ENCODE measurements at places on chromosomes 5 and 9.

DNA sequence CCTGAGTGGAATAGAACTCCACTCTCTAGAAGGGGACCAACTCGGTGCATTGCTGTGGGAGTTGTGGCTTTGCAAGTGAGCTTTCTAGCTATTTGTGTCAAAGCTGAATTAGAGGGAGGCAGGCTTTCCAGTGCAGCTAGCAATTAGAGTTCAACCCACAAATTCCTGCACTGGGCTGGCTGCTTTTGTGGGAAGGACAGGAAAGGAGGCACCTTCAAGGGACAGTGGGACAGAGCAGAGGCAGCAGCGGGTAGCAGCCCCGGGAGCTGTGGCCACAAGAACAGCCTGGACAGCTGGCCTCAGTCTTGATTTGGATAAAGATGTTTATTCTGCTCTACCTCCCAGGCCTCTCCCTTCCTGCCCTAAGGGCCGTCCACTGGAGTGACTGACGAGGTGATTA lies 83.7 kb upstream of the SLIT3 start:
- no peak for DNase-seq

DNA sequence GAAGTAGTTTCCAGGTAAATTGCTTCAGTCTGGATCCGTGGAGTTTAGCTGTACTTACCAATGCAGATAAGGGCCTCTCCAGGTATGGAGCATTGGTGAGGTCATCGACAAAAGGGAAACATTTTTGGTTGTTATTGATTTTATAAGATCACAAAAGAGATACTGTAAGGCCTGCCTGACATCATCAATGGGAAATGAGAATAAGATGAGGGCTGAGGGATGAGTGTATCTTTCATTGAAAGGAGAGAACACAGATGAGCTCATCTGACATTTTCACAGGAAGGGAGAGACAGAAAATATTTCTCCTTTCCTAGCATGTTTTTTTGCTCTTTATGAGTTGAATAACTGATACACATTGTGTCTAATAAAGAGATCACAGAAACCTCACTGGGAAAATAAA lies 233.6 kb downstream of the SAXO1 start:
- DNase-seq, result no peak

- DNase-seq, result no peak
Measured at GRCh38 chr9:127491516-127491915, 40.2 kb downstream of the LRSAM1 start.

- DNase-seq, result peak; percentile 56
Measured at GRCh38 chr9:35690614-35691333, 1.0 kb upstream of the TPM2 start.

- DNase-seq, result no peak
Measured at GRCh38 chr9:28598408-28598807, 1025.1 kb upstream of the C9orf72 start.

DNA sequence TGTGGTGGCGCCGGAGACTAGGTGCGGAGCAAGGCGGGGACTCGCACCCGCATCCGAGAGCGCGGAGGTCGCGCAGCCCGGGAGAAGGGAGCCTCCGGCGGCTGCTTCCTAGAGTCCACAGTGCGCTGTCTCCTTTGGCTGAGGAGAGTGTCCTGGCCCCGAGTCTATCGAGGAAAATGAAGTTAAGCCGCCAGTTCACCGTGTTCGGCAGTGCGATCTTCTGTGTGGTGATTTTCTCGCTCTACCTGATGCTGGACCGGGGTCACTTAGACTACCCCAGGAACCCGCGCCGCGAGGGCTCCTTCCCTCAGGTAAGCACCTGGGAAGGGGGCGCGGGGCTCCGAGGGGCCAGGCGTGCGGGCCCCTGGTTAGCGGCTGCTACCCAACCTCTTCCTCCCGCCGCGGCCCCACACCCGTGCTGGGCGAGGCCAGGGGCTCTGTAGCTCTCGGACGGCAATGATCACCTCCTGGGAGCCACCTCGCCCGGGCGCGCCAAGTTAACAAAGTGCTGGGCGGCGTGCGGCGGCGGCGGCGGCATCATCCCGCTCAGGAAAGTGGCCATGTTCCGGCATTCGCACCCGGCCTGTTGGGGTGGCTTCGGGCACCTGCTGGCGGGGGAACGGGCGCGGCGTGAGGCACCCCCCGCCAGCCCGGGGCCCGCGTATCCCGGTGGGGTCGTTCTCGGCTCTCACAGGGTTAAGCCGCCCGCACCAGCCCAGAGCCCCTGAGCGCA lies 681 bp downstream of the MAN2A1 start:
- DNase-seq, result no peak

- DNase-seq, result no peak
Measured at GRCh38 chr5:164972973-164973372, 1467.6 kb downstream of the MAT2B start.

- no peak for DNase-seq
Measured at GRCh38 chr9:72169178-72169577, 19.9 kb downstream of the GDA start.

- no peak for DNase-seq
Measured at GRCh38 chr5:119343766-119344165, 12.1 kb upstream of the TNFAIP8 start.

DNA sequence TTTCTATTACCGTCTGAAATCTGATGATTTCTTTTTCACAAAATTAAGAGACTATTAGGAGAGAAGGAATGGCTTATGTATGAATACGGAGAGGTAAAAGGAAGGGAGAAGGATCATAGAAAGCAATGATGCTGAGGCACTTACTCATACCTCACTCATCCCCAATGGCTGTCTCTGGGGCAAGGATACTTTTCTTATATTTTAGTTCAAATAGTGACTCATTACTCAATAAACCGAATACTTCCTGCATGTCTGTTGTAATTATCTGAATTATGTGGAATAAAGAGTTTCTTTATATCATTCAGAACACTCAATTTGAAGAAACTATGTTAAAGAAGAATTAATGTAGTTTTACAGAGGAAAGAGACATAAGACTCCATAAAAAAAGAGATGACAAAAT lies 284.5 kb upstream of the NUDT12 start:
- no peak for DNase-seq
